ENCODE measurements at places on chromosomes 13 and 19.

GRCh38 chr19:6572217-6572616, 18.7 kb downstream of the CD70 start:
- no peak for DNase-seq

DNA sequence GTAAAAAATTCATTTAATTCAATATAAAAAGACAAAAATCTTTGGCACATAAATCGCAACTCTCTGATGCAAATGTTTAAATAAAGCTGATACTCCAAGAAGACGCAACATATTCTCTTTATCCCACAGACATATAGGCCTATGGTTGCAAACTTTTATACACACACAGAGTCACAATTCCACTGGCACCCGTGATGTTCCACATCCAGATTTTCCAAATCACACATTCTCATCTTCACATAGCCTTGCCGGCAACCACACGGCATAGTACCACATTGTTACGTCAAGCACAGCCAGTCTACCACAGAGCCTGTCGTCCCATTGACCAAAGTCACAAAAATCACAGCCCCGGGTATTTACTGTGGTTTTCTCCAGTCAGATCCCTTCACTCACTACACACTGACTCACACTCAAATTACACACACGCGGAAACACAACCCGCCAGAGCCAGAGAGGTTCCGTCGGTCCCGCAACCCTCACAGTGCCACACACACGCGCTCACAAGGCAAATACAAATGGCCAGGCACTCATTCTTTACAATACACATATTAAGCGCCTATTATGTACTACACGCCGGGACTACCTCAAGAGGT, 546 bp upstream of the ZNF546 start:
- peak; percentile 74 for DNase-seq

DNA sequence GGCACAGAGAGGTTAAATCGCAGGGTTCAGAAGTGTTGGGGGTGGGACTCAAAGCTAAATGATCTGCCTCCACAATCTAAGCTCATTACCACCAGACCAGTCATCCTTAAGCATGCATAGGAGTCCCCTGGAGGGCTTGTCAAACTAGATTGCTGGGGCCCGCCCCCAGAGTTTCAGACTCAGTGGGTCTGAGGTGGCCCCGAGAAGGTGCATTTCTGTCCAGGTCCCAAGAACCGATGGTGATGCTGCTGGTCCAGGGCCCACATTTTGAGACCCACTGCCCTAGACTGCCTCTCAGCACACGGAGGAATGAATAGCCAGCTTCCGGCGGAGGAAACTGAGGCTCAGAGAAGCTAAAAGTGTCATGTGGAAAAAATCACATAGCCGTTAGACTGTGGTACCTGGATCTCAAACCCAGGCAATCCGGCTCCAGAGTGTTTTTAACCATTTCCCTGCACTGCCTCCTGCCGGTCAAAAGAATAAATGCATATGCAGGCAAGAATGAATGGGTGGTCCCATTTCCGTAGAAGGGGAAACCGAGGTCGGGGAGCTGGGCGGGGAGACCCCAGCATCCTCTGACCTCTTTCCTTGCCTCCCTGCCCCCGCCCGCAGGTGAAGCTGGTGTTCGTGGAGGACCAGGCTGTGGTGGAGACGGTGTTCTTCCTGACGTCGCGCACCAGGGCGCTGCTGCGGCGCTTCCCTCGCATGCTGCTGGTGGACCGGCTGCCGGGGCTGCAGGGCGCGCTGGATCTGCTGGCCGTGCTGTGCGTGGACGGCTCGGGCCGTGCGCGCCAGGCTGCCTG, 23.8 kb downstream of the ZSWIM9 start:
- DNase-seq, result peak; percentile 40

DNA sequence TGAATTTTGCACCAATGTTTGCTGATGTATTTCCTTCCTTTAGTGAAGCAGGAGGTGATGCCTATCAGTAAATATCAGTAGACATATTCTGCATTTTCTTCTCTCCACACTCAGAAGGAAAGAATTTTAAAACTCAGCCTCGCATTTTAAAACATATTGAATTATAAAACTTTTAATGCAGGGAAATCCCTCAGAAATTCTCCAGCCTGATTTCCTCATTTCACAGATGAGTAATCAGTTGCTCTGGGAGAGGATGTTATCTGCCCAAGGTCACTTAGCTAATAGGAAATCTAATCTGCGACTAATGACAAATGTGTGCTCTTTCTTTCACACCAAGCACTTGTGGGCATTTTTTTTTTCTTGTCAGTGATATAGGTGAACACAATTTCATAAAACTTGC, 320.6 kb downstream of the ITGBL1 start:
- DNase-seq, result peak; percentile 33

- no peak for DNase-seq
Observed at GRCh38 chr13:68597641-68598040, 1367.5 kb upstream of the PCDH9 start.

- peak; percentile 100 for DNase-seq
Observed at GRCh38 chr19:47112997-47113849, at the start of gene ZC3H4. TSS of gene ZC3H4 (minus strand) at chr19:47113776. CDS start at chr19:47112584, 1,192 bp downstream.

DNA sequence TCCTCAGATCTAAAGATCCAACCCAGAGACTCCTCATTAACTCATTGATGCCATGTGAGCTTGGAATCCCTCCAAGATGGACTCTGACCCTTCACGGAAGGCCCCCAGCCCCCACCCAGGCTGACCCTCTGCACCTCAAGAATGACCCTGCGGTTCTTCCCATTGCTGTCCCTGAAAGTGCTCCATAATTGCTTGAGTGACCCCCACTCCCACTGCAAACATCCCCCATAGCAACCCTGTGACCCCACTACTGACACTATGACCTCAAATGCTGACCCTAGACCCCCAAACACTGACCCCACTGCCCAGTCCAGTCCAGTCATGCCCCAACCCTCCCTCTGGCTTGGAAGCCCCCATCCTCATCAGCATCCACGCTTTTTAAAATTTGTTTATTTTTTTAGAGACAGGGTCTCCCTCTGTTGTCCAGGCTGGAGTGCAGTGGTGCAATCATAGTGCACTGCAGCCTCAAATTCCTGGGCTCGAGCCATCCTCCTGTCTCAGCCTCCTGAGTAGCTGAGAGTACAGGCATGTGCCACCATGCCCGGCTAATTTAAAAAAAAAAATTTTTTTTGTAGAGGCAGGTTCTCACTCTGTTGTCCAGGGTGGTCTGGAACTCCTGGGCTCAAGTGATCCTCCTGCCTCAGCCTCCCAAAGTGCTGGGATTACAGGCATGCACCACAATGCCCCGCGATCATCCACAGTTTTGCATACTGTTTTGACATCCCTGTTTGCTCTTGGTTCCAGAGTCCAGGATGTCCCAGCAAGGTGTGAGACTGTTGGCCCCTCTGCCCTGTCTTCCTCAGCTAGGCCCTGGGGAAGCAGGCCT, 855 bp downstream of the LYL1 start:
- no peak for DNase-seq
